Stimulated activated CD4-positive, alpha-beta T cell treated with anti-CD3 and anti-CD28 coated beads, Interleukin-15, amount 100 ng/mL, for 1 hour (primary cell): ENCODE measurements at places on chromosomes 2 and 18.

GRCh38 chr2:105754011-105754410 is 9.3 kb downstream of the NCK2 start:
- no peak for DNase-seq

DNA sequence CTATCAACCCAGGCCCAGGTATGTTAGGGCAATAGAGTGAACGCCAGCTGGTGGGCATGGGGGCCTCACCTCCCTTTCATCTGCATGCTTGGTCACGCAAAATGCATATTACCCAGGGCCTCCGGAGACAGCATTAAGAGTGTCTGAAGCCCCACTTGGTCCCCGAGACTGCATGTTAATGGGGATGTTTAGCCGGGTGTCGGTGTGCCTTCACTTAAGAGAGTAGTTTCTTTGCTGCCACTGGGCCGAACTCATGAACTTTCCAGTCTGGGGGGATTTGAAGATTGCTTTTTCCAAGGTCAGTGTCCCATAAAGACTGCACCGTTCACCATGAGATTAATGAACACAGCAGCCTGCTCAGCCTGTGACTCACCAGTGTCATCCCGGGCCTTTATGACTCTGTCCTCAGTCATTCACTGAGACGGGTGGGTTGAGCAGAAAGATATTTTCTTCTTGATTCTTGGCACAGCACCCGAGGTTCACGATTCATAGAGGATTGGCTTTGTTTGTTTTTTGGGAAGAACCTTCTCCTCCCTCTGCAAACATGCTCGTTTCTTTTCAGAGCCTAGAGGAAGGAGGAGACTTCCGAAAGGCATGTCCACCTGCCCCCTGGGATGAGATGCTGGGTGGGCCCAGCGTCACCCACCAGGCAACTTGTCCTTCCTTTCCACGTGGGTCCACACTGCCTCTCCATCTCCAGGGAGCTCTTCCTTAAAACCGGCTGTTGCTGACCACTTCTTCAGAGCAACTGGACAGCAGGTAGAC is 199.1 kb downstream of the GLI2 start:
- DNase-seq = no peak

GRCh38 chr2:30254685-30255001 is 23.3 kb downstream of the LBH start:
- no peak for DNase-seq

GRCh38 chr2:231987124-231987727 is 25.7 kb downstream of the DIS3L2 start:
- DNase-seq = no peak

- no peak for DNase-seq
These were observed 854 bp upstream of the MYO1B start for GRCh38 chr2:191244350-191244749.

DNA sequence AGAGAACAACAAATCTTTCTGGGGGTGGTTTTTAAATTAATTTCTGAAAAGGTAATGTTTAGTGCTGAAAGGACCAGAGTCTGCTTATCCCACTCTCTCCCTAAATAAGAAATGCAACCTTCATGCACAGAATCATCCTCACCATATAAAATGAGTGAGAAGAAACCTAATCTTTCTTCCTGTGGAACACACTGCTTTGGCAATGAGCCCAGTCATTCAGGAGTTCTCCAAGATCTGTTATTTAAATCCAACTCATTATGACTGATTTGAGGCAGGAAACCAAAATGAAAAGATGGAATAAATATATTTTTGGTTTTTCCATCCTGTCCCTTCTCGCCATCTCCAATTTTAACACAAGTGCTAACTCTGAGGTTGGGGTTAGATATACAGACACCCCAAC is 228.3 kb downstream of the SRBD1 start:
- no peak for DNase-seq

GRCh38 chr18:46156124-46156745 is 52.0 kb downstream of the HAUS1 start:
- no peak for DNase-seq

- no peak for DNase-seq
These were observed 61.0 kb downstream of the MAP3K20 start for GRCh38 chr2:173136599-173136998.

GRCh38 chr18:53605198-53605597 is 619.3 kb downstream of the MBD2 start:
- DNase-seq = no peak

DNA sequence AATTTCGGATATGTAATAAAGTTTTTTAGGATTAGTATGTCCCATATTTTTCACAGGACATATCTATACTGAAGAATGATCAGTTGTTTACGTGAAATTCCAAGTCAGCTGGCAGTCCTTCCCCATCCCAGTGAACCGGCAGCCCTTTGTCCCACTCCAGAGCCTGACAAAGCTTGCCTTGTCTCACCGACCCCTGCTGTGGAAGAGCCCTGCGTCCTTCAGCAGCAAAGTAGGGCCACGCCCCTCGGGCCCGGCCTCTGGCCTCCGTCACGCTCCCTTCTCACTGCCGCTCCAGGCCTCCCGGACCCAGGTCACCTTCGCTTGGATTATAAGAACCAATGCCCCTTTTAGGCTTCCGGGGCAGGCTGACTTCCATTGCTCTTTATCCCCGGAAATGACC is 89.8 kb upstream of the TGIF1 start:
- no peak for DNase-seq

- no peak for DNase-seq
These were observed 118.3 kb downstream of the FMNL2 start for GRCh38 chr2:152453129-152453911.

- no peak for DNase-seq
These were observed 104.9 kb downstream of the IRS1 start for GRCh38 chr2:226694586-226695284.

DNA sequence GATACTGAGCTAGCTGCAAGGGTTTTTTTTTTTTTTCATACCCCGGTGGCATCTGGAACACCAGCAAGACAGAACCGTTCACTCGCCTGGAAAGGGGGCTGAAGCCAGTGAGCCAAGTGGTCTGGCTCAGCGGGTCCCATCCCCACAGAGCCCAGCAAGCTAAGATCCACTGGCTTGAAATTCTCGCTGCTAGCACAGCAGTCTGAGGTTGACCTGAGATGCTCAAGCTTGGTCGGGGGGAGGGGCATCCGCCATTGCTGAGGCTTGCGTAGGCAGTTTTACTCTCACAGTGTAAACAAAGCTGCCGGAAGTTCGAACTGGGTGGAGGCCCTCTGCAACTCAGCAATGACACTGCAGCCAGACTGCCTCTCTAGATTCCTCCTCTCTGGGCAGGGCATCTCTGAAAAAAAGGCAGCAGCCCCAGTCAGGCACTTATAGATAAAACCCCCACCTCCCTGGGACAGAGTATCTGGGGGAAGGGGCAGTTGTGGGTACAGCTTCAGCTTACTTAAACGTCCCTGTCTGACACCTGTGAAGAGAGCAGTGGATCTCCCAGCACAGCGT is 5.1 kb upstream of the MIB1 start:
- peak; percentile 31 for DNase-seq

DNA sequence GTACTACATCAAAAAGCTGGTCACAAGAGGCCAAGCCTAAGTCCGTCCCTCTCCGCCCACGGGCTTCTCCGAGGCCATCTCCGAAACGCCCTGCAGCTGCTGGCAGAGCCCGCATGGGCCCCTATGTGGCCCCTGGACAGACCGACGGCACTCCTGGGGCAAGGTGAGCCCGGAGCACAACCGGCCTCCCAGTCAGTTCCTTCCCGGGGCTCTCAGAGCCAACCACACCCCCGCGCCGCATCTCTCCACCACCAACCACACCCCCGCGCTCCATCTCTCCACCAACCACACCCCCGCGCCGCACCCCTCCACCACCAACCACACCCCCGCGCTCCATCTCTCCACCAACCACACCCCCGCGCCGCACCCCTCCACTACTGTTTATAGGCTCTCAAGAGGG is 93.5 kb downstream of the ZNF516 start:
- no peak for DNase-seq

GRCh38 chr2:143431316-143431715 is 302.1 kb downstream of the ARHGAP15 start:
- DNase-seq = no peak

GRCh38 chr2:48131539-48132270 is 225.4 kb upstream of the FBXO11 start:
- no peak for DNase-seq

DNA sequence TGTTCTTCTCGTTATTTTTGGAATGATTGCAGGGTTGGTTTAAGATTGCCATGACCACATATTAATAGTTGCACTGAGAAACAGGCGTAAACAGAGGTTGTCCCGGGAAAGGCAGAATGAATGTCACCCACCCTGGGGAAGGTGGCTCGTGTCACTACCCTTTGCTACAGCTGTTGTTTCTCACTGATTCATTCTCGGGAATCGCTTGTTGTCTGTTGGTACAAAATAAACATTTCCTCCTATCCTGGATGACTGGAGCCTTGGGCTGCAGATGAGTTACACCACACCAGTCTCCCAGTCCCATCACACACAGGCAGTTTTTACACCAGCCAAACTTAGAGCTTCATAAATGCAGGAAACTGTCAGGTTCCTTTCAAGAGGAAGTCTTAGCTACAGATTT is 216.7 kb downstream of the GBX2 start:
- no peak for DNase-seq

- no peak for DNase-seq
These were observed 49.3 kb downstream of the GREB1 start for GRCh38 chr2:11582862-11583752.

DNA sequence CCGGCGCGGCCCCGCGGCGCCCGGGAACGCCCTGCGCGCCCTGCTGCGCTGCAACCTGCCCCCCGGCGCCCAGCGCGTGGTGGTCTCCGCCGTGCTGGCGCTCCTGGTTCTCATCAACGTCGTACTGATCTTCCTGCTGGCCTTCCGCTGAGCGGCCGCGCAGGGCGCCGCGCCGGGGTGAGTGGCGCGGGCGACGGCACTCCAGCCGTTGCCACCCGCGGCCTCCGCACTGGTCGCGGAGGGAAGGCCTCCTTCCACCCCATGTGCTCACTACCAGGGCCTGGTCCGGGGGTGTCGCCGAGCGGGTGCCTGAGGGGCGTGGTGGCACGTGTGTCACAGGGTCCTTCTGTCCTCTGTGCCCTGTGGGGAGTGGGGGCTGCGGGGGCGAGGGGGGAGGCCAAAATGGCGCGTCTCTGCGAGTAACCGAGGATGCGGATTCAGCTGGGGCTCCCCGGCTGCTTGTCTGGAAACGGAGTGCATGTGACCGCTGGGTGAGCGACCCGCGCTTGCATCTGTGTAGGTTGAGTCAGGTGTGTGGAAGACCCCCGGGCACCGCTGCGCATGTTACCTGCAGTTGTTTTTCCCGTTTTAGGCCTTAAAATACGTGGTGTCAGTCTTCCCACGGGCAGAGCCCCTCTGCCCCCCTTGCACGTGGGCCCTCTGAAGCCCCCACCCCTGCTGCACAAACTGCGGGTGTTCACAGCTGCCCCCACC is 58.0 kb downstream of the FAM168B start:
- no peak for DNase-seq

- no peak for DNase-seq
These were observed 234.9 kb downstream of the FHOD3 start for GRCh38 chr18:36532394-36532793.

- DNase-seq = no peak
These were observed 38.5 kb downstream of the LRP2 start for GRCh38 chr2:169323841-169324240.

GRCh38 chr2:47078541-47079482 is 76.3 kb downstream of the STPG4 start:
- DNase-seq = no peak

DNA sequence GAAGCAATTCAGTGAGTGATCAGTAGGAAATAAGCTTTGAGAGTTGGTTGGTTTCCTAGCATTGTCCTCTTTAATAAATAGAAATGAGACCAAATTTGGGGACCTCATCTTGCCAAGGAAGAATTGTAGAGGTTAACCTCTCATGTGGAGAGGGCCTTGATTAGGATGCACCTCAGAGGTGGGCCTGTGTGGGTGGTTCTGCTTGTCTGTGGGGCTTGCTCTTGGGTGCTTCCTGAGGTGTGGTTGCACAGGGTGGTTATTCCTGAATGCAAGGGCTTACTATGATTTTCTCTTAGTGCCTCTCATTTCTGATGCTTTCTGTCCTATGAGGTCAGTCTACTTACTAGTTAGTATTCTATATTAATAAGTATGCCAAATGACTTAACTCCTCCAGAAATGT is 89.6 kb upstream of the MGAT5 start:
- no peak for DNase-seq

DNA sequence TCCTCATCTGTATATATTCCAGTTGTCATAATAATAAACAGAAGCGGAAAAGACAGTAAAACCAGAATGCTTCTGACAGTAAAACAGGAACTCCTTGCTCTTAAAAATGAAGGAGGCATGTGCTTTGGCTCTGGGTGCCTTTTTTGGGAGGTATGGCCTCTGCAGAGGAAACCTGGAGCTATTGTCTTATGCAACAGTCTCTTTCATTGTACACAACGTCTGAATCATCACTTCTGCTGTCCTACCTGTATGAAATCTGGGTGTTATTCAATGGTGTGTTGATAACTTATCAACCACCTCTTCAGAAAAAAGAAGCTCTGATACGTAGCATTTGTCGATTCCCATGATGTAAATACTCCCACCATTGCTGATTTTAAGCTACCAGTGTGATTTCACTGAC is 64.8 kb downstream of the CDCA7 start:
- DNase-seq = no peak

- DNase-seq = no peak
These were observed 31.0 kb downstream of the COA5 start for GRCh38 chr2:98577313-98577712.

- DNase-seq = no peak
These were observed 5.0 kb upstream of the CHST10 start for GRCh38 chr2:100422320-100423055.

DNA sequence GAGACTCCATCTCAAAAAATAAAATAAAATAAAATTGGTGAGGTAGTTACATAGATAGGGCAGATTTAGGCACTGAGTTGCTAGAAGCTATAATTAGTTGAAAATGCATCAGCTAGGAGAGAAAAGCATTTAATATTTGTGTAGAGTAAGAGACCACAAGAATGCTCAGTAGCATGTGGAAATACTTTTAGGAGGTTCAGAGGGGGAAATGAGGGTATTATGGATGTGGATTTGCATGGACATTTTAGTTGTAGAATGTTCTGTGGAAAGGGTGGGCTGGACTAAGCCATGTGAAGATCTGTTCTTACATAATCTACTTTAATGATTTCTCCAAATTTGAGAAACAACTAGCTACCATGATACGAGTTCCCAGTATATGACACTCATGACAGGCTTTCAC is 95.5 kb downstream of the ATP9B start:
- no peak for DNase-seq

- DNase-seq = no peak
These were observed 58.0 kb downstream of the TMEM163 start for GRCh38 chr2:134660626-134661402.

- DNase-seq = no peak
These were observed 365.7 kb upstream of the FANCL start for GRCh38 chr2:58606799-58607198.

DNA sequence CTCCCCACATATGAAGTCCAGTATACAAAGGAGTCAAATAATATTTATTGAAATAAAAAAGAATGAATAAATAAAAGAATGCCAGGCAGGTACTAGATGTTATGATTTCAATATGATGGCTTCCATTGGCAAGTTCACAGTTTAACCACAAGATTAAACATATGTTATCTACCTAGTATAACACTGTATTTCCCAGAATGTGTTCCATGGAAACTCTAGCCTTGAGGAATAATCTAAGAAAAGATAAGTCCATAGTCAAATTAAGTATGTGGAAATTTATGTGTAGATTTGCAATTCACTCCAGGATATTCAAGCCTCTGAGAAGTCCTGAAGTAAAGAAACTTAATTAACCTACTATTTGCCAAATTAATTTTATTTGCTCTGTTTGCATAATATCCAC is 71.1 kb upstream of the FMNL2 start:
- no peak for DNase-seq
